GM23338 (cell line): ENCODE measurements at places on chromosomes 3 and 15. TPM values are rescaled to one million over a fixed set of nuclear protein-coding genes. Genes with fewer than 3 reads are reported as not detected.
A peak's percentile ranks its signal among the peaks of the same experiment; 100 is the strongest.

- DNase-seq, result no peak
- H3K4me3 ChIP-seq, result no peak overlapping the region
- H3K4me1 ChIP-seq, result no peaks in the 10 kb centered on the region
Measured at GRCh38 chr3:182861348-182861747, 68.0 kb downstream of the ATP11B start.

DNA sequence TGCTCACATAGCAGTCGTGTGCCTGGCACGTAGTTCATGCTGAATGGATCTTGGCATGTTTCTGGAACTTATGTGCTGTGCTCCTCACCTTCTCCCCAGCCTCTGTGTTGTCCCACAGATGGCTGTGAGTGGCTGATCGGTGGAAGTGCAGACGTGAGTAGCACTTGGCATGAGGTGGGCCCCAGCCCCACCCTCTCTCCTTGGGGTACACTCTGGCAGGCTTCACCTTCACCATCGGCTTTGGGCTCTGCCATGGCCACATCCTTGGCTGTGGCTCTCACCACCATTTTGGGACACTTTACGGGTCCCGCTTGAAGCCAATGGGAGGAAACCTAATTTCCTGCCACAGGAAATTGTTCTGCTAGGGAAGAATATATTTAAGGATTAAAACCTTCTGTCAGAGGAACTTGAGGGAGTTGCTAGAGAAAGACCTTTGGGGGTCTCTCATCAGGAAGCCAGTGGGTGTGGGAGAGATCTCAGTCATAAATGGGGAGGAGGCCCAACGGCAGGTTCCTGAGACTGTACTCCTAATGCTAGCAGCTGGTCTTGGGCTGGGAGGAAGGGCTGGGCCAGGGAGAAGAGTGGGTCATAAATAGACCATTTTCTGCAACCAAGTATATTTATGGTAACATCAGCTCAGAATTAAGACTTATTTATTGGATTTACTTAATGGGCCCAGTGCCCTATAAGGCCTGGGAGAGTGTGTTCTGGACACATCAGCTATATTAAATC lies 92.3 kb downstream of the SMAD3 start:
- H3K27me3 ChIP-seq, result no peaks in the 10 kb centered on the region
- no peak overlapping the region for H3K4me3 ChIP-seq
- DNase-seq, result no peak

GRCh38 chr3:130374033-130374432 lies 28.6 kb downstream of the COL6A5 start:
- H3K4me3 ChIP-seq, result no peak overlapping the region
- no peak for DNase-seq
- H3K27me3 ChIP-seq, result no peaks in the 10 kb centered on the region
- H3K4me1 ChIP-seq, result no peaks in the 10 kb centered on the region

DNA sequence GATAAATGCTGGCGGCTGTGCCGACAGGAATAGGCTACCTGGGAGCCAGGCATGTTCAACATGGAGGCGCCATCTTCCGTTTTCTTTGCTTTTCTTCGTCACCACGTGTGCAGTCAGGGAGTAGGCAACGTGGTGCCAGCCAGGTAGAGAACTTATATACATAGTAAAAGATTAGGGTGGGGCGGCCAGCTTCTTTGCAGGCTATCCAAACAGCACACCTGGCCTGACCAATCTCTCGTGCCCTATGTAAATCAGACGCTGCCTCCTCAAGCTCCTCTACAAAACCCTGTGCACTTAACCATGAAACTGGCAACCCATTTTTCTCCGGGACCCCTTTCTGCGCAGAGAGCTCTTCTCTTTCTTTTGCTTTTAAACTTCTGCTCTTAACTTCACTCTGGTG lies 28.6 kb upstream of the OR5K4 start:
- H3K4me1 ChIP-seq, result peaks cover 33% of the 10 kb centered on the region
- H3K36me3 ChIP-seq, result peaks cover 3% of the 10 kb centered on the region; the same call in 1 of the 2 replicates
- DNase-seq, result peak; percentile 94

The GABRR3 gene
- total RNA-seq, result not detected in 2 replicates

- H3K4me1 ChIP-seq, result no peaks in the 10 kb centered on the region
- no peaks in the 10 kb centered on the region for H3K27me3 ChIP-seq
- peaks cover 13% of the 10 kb centered on the region; the same call in 1 of the 2 replicates for H3K36me3 ChIP-seq
- no peak for DNase-seq
- no peak overlapping the region for H3K4me3 ChIP-seq
Measured at GRCh38 chr3:11825301-11825700, 21.4 kb downstream of the TAMM41 start.

The MNS1 gene
- total RNA-seq, result 2.9 and 8.9 TPM in 2 replicates

The SAMMSON gene
- total RNA-seq, result not detected in 2 replicates

GRCh38 chr15:62344806-62345539 lies 179.9 kb upstream of the C2CD4B start:
- no peak overlapping the region for H3K27ac ChIP-seq
- H3K27me3 ChIP-seq, result no peaks in the 10 kb centered on the region
- H3K4me1 ChIP-seq, result no peaks in the 10 kb centered on the region
- peak; percentile 95 for DNase-seq
- no peaks in the 10 kb centered on the region for H3K36me3 ChIP-seq
- H3K4me3 ChIP-seq, result peak overlapping the region; percentile 19; the same call in 1 of the 2 replicates

DNA sequence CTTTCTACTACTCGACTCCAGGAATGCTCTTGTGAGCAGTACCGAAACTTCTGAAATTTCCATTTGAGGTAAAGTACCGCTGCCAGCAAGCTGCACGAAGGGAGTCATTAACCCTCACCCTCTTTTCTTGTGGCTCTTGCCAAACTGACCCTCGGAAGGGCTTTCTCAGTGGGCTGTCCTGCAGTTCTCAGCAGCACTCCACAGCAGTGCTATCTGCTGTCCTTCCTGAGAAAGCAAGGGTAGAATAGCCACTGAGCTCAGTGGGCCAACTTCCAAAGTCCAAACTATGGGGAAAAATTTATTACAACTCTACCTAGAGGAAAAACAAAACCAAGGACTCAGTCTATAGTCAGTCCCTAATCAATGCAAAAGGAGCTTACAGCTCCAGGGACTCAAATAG lies 38.5 kb upstream of the COL8A1 start:
- DNase-seq, result no peak
- no peaks in the 10 kb centered on the region for H3K36me3 ChIP-seq
- no peaks in the 10 kb centered on the region for H3K4me1 ChIP-seq
- H3K4me3 ChIP-seq, result no peak overlapping the region

The THBS1 gene
- 81.3 and 81.9 TPM in 2 replicates for total RNA-seq

DNA sequence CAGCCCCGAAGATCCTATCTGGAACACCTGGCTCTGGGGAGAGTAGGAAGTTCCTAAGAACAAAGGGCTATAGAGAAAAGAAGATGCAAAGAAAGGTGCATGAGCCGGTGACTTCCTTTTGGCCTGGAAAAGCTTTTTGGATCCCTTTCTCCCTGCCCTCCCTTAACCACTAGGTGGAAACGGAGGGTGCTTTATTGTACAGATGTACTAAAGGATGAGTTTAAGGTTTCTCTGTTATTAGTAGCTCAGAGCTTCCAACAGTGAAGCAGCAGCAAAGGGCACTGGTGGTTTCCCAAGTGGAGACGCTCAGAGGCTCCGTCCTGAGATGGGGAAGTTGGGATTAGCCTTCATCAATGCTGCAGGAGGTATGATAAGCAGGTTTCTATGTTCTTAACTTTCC lies 5.9 kb upstream of the ADGRG7 start:
- H3K4me3 ChIP-seq, result no peak overlapping the region
- no peaks in the 10 kb centered on the region for H3K27me3 ChIP-seq
- no peaks in the 10 kb centered on the region for H3K36me3 ChIP-seq
- H3K4me1 ChIP-seq, result 0 out of 2 replicates have a peak, but pooled peaks cover 8% of the 10 kb centered on the region
- no peak overlapping the region for H3K27ac ChIP-seq

DNA sequence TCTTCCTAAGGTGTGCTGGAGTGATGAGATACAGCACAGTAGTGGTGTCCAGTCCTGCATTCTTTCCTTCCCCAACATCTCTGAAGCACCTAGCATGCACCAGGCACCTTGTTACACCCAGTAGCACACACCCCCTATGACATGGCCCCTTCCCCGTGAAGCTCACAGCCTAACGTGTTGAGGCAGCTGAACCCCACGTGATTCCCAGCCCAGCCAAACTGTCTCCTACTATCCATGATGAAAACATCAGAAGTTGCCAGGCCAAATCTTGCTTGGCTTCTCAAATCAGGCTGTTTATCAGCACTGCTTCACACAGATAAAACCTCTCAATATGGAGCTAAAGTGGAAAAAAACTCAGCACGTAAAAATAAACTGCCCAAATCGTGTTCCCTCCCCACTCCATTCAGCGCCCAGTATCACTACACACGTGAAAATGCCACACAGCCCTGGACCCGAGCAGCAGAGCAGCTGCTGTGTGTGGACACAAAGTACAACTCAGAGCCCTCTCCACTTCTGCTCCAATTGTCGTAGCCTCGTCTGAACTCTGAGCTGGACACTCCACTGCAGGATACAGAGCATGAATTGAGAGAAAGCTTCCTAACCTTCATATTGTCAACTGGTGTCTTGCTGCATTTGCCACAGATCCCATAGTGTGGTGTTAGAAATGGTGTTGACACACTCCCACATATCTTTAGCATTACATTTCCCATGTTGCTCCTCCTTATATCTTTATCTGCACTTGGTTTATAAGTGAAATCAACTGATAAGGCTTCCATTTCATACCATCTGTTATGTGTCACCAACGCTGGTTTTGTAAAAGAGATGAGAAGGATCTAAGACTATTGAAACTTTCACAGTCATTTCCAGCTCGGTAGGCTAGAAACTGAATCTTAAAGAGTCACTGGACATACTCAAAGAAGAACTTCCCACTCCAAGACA lies 279.8 kb downstream of the RORA start:
- no peak overlapping the region for H3K4me3 ChIP-seq
- H3K36me3 ChIP-seq, result no peaks in the 10 kb centered on the region
- H3K27ac ChIP-seq, result no peak overlapping the region
- no peaks in the 10 kb centered on the region for H3K27me3 ChIP-seq
- H3K4me1 ChIP-seq, result no peaks in the 10 kb centered on the region

DNA sequence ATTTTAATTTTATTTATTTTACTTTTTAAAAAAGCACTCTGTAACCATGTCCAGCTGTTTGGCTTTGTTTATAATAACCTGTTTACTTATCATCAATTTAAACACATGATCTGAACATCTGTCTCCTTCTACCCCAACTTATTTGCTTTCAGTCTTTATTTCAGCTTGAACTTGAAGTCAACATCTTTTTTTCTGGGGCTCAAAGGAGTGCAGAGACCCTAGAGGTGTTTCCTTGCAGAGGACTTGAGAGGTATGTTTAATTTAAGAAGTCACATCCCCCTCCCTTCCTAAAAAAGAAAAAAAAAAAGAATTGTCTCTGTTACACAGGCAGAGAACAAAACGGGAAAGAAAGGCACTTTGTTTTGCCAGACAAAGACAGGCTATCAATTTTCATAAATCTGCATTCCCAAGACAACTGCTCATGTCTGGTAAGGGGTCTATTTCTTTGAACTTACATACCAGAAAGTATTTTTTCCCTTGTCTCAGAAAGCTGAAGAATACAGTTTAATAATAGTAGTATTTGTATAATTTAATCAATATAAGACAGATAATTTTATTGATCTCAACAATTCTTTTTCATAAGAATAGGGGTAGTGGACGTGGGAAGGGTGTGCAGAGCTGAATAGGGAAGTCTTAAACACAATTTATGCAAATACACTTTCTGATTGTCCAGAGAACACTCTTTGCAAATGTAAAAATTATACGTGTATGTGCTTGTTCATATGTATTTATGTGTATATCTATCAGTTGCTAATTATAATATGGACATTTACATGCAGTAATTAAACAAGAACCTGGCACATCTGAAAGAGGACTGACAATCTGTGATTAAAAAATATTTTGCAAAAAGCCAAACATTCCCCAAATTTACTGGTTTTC lies 109.7 kb upstream of the PDZRN3 start:
- no peak for DNase-seq
- H3K4me1 ChIP-seq, result 0 out of 2 replicates have a peak, but pooled peaks cover 6% of the 10 kb centered on the region
- H3K27ac ChIP-seq, result no peak overlapping the region
- H3K36me3 ChIP-seq, result no peaks in the 10 kb centered on the region

The ALDH1A2 gene
- 0.80 TPM in 1 of 2 replicates, not detected in the other for total RNA-seq

DNA sequence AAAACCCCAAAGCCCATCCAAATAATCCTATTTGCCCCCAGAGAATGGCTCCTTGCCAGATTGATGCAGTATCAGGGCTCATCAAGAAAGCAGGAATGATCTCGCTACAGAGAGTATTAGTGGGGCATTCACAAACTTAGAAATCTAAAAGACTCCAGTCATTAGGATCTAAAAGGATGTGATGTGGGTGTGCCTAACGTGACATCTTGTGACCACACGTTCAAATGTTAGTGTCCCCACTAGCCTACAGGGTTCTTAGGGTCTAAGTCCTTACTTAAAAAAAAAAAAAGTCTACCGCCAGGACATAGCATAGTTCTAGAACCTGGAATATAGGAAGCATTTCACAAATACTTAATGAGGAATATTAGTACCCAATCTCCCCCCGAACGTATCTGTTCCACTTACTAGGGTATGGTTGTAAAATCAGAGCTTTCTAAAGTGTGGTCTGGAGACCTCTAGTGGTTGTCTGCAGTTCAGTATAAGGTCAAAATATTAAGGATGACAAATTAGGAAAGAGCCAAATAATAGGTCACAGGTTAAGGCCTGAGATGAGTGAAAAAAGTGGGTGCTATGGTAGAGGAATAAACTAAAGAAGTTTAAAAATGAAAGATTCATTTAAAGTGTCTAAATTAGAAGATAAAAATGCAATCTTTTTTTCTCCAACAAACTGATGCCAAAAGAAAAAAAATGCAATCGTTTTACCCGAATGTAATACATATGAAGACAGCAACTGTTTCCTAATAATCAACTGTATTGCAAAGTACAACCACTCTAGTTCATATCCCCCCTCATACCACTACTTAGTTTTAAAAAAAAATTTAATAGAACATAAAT lies 4.2 kb upstream of the CHRM5 start:
- H3K4me1 ChIP-seq, result no peaks in the 10 kb centered on the region
- peak; percentile 75 for DNase-seq
- H3K4me3 ChIP-seq, result no peak overlapping the region
- no peaks in the 10 kb centered on the region for H3K27me3 ChIP-seq

DNA sequence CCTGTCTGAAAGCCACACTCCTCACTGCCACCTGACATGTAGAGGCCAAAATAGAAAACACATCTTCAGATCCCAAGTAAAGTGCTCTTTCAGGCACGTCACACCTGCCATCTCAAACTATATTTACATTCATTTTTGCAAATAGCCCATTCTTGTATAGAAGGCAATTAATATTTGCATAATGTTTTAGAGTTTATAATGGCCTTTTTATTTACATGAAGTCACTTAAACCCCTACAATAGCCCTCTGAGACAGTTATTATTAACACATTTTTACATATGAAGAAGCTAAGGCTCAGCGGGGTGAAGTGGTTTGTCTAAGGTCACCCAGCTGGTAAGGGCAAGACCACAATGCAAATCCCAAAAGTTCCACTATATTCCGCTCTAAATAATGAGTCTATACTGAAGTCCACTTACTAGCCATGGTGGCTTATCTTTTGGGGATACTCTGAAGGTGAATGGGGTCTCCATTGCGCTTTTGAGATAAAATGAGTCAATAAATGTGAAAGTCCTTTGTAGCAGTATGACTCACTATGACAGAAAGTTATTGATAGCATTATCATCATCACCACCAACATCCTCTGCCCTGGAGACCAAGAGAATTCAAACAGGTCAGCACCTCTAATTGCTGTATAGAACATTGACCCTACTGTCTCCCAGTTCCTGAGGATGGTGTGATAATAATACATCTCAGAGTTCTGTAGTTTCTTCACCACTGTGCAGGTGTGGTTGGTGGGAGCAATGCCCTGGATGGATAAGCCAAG lies 155.9 kb upstream of the BCL6 start:
- no peak for DNase-seq
- no peaks in the 10 kb centered on the region for H3K36me3 ChIP-seq
- no peaks in the 10 kb centered on the region for H3K27me3 ChIP-seq
- no peak overlapping the region for H3K27ac ChIP-seq
- H3K4me1 ChIP-seq, result peaks cover 27% of the 10 kb centered on the region
- H3K4me3 ChIP-seq, result peak overlapping the region; percentile 27; the same call in 1 of the 2 replicates
